ENCODE measurements at places on chromosomes 3 and 15.

GRCh38 chr15:43406189-43406588, 35.3 kb downstream of the TUBGCP4 start:
- no peak for DNase-seq

- DNase-seq, result no peak
Measured at GRCh38 chr15:39473298-39473947, 107.5 kb upstream of the THBS1 start.

DNA sequence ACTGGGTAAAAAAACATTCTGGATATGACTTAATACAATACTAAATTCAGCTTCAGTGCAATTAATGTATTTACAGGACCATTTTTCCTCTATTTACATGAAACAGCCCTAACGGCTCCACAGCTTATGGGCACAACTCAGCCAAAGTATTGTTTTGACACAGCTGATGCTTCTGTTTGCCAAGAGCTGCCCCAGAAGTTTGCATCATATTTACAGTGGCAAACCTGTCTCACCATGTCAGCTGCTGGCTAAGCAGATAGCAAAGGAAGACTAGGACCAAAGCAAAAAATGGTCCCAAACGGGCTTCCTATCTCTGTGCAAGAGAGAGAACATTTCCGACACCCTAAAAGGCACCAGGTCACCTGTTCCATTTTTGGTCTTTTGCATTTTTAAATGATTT, 94.5 kb downstream of the ADAMTS9 start:
- no peak for DNase-seq

DNA sequence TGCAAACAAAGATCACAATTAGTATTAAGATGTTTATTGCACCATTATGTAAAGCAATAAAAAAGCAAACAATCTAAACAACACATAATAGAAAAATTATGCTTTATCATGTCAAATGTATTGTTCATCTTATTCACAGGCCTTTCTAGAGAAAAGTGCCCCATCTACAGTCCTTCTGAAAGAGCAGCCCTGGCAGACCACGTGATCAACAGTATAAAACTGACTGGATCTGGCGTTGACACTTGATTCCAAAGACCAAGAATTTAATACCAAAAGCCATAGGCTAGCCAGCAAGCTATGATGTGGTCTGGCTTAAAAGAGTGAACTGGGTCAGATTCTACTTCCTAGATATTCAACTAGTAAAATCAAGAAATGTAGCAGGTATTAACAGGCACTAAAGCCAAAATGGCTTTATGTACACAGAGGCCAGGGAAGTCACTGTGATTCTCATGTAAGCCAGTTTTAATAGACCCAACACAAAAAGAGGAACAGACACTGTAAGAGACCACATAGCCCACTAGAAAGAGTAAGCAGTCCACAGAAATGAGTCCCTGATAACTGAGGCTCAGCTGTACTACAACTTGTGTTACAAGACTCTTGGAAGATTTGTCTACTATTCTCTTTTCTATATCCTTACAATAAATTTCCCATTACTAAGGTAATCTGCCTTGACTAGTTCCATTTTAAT, 32.5 kb downstream of the DMXL2 start:
- DNase-seq, result no peak

DNA sequence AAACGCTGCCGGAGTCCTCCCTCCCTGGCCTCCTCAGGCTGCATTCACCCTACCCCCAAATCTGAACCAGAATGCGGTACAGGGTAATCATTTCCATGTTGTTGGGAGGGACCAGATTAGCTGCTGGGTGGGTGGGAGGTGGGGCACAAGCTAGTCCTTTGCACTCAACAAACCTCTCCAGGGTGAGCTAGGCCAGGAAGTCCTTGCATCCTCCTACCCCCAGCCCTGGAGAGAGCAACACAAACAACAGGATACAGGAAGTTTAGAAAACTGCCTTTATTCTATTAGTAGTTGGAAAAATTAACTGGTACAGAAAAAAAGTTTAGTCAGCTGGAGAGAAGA, 702 bp upstream of the GPX1 start:
- DNase-seq, result no peak

GRCh38 chr3:168939651-168940238, 723.8 kb downstream of the MECOM start:
- DNase-seq, result no peak

Data from T-helper 17 cell (primary cell).